ENCODE measurements at places on chromosomes 2 and 18.
A peak's percentile ranks its signal among the peaks of the same experiment; 100 is the strongest.

DNA sequence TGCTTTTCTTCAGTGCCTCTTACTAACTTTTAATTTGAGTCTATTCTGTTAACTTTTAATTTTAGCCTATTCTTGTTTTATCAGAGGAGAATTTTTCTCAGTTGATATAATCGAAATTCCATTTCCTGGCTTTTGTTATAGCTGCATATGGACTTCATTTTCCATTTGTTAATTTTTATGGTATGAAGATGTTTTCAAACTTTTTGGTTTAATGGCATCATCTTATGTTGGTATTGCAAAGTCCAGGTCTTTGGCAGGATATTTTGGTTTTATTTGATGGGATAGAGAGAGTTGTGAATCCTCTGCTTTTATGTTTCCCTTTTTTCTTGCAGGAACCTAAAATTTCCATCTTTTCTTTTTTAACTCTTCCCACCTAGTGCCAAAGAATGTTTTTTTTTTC lies 70.9 kb upstream of the RAPGEF4 start:
- H3K4me1 ChIP-seq, result peaks cover 28% of the 10 kb centered on the region
- no peaks in the 10 kb centered on the region for H3K27me3 ChIP-seq
- H3K27ac ChIP-seq, result peak overlapping the region; percentile 2
- no peak overlapping the region for H3K4me3 ChIP-seq

DNA sequence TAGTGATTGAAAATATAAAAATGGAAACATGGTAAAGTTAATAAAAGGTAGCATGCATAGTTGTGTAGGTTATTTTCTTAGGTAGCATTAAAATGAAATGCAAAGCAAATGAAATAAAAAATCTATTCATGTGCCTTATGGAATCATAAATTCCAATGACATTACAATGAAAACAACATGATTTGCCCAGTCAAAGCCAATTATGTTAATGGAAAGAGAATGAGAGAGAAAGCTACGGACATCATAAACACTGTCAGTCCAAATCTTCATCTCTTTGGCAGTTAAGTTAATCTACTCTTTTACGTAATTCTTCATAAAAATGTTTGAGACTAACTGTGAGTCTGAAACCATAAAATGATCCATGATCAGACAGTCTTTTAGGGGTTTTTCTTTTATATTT lies 636.7 kb upstream of the SYT4 start:
- H3K27ac ChIP-seq, result no peak overlapping the region
- H3K27me3 ChIP-seq, result no peaks in the 10 kb centered on the region
- H3K36me3 ChIP-seq, result 0 out of 2 replicates have a peak, but pooled peaks cover 6% of the 10 kb centered on the region
- H3K4me3 ChIP-seq, result no peak overlapping the region

DNA sequence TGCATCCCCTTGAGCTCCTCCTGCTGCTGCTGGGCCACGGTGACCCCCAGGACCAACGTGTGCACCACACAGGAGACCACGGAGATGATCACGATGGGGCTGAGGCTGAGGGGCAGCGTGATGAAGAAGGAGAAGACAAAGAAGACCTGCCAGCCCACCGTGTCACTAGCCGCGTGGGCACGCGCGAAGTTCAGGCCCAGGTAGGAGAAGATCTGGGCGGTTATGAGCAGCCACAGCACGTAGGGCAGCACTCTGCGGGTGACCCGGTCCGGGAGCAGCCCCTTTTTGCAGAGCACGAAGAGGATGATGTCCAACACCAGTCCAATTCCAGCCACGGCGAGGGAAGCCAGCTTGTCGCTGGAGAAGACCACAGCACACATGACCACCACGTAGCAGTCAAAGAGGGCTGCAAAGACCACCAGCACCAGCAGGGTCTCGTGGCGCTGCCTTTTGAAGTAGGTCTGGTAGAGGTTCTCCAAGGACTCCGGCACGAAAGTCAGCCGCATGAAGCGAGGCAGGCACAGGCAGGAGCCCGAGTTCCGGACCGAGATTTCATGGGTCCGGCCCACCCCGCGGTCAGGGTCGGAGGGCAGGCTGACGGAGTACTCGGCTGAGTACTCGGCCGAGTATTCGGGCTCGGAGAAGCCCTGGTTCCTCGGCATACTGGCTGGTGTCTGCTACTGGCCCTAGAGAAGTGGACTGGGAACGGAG lies 1.6 kb downstream of the ADCY3 start:
- H3K4me1 ChIP-seq, result peaks cover 42% of the 10 kb centered on the region
- peaks cover 6% of the 10 kb centered on the region for H3K36me3 ChIP-seq
- no peak for DNase-seq
- peak overlapping the region; percentile 94 for H3K4me3 ChIP-seq

GRCh38 chr2:29014331-29014730 lies 33.2 kb downstream of the TOGARAM2 start:
- H3K36me3 ChIP-seq, result no peaks in the 10 kb centered on the region
- H3K27me3 ChIP-seq, result peaks cover 29% of the 10 kb centered on the region
- H3K4me1 ChIP-seq, result peaks cover 27% of the 10 kb centered on the region
- no peak overlapping the region for H3K4me3 ChIP-seq
- H3K27ac ChIP-seq, result no peak overlapping the region

GRCh38 chr18:57469884-57470283 lies 34.7 kb downstream of the ONECUT2 start:
- no peaks in the 10 kb centered on the region for H3K36me3 ChIP-seq
- H3K27ac ChIP-seq, result no peak overlapping the region
- H3K4me3 ChIP-seq, result no peak overlapping the region
- H3K4me1 ChIP-seq, result no peaks in the 10 kb centered on the region
- no peak for DNase-seq

GRCh38 chr18:76914314-76914713 lies 92.0 kb downstream of the ZNF236 start:
- H3K4me1 ChIP-seq, result no peaks in the 10 kb centered on the region
- H3K36me3 ChIP-seq, result peaks cover 7% of the 10 kb centered on the region
- DNase-seq, result no peak
- H3K27ac ChIP-seq, result no peak overlapping the region

GRCh38 chr18:59547581-59548182 lies 149.5 kb downstream of the CCBE1 start:
- DNase-seq, result peak; percentile 90
- peak overlapping the region; percentile 74 for H3K4me3 ChIP-seq
- peak overlapping the region; percentile 74 for H3K27ac ChIP-seq
- H3K36me3 ChIP-seq, result peaks cover 5% of the 10 kb centered on the region
- H3K27me3 ChIP-seq, result no peaks in the 10 kb centered on the region

- DNase-seq, result no peak
- peaks cover 12% of the 10 kb centered on the region for H3K27me3 ChIP-seq
- no peak overlapping the region for H3K4me3 ChIP-seq
- no peaks in the 10 kb centered on the region for H3K36me3 ChIP-seq
Measured at GRCh38 chr18:10670856-10671255, 145.0 kb downstream of the NAPG start.

- no peak overlapping the region for H3K4me3 ChIP-seq
- DNase-seq, result no peak
- peaks cover 4% of the 10 kb centered on the region for H3K36me3 ChIP-seq
- no peaks in the 10 kb centered on the region for H3K27me3 ChIP-seq
Measured at GRCh38 chr2:98518101-98518500, 73.4 kb downstream of the INPP4A start.

- H3K36me3 ChIP-seq, result no peaks in the 10 kb centered on the region
- H3K4me3 ChIP-seq, result no peak overlapping the region
- no peak overlapping the region for H3K27ac ChIP-seq
- H3K27me3 ChIP-seq, result no peaks in the 10 kb centered on the region
- peaks cover 33% of the 10 kb centered on the region for H3K4me1 ChIP-seq
Measured at GRCh38 chr2:74079522-74080341, 68.0 kb downstream of the BOLA3 start.

DNA sequence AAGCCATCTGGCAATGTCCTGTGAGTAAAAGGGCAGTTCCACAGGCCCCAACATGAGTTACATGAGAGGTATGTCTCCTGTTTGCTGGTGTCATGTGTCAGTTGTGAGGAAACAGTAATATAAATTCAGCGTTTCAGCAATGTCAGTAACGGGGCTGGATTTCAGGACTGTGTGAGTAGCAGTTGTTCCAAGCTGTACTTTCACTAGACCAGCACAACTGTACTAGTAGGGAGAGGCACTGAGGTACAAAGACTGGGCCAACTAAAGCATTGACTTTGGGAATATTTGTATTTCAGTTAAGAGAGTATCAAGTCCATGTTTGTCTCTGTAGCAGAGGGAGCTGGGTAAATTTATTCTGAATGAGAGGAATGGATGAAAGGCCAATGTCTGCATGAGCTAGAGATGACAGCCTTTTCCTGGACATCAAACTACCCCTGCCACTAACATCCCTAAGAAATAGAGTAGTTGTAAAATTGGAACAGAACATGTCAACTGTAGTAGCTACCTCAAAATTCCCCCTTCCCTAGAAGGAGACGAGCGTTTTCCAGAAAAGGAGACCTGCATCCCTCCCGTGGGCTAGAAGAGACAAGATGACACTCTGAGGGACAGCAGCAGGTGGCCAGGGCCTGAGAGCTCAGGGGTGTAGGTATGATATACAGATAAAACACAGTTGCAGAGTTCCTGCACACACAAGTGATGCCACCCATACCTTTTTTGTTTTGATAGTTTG lies 24.4 kb downstream of the EIF4E2 start:
- no peaks in the 10 kb centered on the region for H3K27me3 ChIP-seq
- H3K36me3 ChIP-seq, result peaks cover 15% of the 10 kb centered on the region
- H3K4me1 ChIP-seq, result peaks cover 36% of the 10 kb centered on the region
- H3K27ac ChIP-seq, result peak overlapping the region; percentile 64
- no peak overlapping the region for H3K4me3 ChIP-seq
- peak; percentile 54 for DNase-seq

GRCh38 chr2:231161877-231162329 lies 36.5 kb upstream of the ARMC9 start:
- no peaks in the 10 kb centered on the region for H3K27me3 ChIP-seq
- H3K27ac ChIP-seq, result peak overlapping the region; percentile 95
- peaks cover 40% of the 10 kb centered on the region for H3K36me3 ChIP-seq

GRCh38 chr2:70977605-70978205 lies 725 bp upstream of the ANKRD53 start:
- peak overlapping the region; percentile 98 for H3K27ac ChIP-seq
- H3K4me1 ChIP-seq, result peaks cover 22% of the 10 kb centered on the region
- no peaks in the 10 kb centered on the region for H3K36me3 ChIP-seq
- H3K27me3 ChIP-seq, result peaks cover 6% of the 10 kb centered on the region

DNA sequence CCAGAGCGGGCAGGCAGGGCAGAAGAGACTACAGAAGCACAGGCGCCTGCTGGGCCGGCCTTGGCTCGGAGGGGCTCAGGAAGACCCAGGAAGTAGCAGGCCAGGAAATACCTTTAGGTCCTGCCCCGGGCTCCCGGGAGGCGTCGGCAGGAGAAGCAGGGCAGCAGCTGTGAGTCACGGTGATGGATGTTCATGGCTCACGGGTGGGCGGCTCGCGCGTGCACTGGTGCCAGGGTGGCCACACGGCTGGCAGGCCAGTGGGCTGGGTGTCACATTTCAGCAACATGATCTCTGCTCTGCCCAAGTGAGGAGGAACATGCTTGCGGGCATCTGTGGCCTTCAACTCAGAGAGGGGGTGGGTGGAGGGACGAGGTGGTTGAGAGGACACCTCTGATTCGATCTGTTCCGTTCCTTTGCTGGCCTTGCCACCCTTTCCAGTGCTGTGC lies 139.3 kb downstream of the KLHL29 start:
- H3K27me3 ChIP-seq, result no peaks in the 10 kb centered on the region
- H3K36me3 ChIP-seq, result no peaks in the 10 kb centered on the region
- H3K4me3 ChIP-seq, result peak overlapping the region; percentile 54
- DNase-seq, result peak; percentile 39

DNA sequence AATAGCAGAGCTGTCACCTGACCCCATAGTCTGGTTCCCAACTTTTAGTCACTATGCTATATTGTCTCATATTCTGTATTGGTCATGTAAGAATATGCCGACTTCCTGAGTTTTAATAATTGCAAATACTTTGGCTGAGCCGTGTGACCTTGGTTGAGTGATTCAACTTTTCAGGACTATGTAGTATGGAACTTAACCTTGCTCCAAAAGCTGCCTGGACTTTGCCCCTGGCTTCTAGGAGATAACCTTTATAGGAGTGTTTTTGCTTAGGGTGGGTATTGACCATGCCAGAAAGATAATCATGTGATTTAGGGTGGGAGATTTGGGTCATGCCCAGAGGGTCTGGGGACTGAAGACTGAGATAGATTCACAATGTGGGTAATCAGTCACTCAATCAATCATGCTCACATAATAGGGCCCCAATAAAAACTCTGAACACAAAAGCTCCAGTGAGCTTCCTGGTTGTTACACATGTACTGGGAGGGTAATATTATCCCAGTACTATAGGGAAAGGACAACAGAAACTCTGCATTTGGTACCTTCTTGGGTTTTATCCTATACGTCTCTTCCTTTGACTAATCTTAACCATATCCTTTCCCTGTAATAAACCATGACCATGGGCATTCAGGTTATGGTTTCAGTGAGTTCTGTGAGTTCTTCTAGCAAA lies 235.6 kb downstream of the RNF152 start:
- H3K4me1 ChIP-seq, result no peaks in the 10 kb centered on the region
- no peak overlapping the region for H3K27ac ChIP-seq
- DNase-seq, result no peak

DNA sequence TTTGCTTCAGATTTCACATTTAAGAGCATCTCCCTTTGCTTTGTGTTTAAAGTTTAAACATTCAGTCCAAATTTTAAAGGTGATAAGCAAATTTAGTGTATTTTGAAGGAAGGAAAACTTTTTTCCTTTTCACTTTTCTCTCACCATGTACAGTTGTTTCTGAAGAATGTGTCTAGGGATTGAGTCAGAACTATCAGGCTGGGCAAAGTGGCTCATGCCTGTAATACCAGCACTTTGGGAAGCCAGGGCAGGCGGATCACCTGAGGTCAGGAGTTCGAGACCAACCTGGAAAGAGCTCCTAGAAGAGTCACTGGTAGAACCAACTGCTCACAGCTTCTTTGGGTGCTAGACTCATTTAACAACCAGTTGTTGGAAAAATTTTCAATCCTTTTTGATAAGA lies 327.0 kb upstream of the THUMPD2 start:
- H3K27me3 ChIP-seq, result no peaks in the 10 kb centered on the region
- peak overlapping the region; percentile 92 for H3K27ac ChIP-seq
- peaks cover 39% of the 10 kb centered on the region for H3K36me3 ChIP-seq
- H3K4me1 ChIP-seq, result peaks cover 73% of the 10 kb centered on the region

GRCh38 chr2:9102861-9103662 lies 99.6 kb upstream of the MBOAT2 start:
- no peaks in the 10 kb centered on the region for H3K27me3 ChIP-seq
- no peak for DNase-seq
- peaks cover 24% of the 10 kb centered on the region for H3K4me1 ChIP-seq
- no peak overlapping the region for H3K4me3 ChIP-seq

DNA sequence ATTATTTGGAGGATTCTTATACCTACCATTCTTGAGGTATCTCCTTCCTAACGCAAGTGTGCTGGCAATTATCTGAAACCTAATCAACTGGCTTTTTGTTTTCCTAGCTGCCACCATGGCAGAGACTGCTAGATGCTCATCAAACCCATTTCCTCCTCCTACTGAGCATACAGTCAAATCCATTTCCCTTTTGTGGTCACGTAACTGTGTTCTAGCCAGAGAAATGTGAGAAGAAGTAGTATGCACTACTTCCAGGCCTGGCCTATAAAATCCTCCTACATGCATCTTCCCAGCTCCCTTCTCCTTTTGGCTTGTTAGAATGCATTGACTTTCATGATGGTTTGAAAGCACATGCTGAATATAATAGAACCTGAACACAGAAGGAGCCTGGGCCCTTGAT lies 494.1 kb upstream of the MEIS1 start:
- no peaks in the 10 kb centered on the region for H3K4me1 ChIP-seq
- H3K36me3 ChIP-seq, result no peaks in the 10 kb centered on the region
- H3K4me3 ChIP-seq, result no peak overlapping the region
- no peak overlapping the region for H3K27ac ChIP-seq
- H3K27me3 ChIP-seq, result no peaks in the 10 kb centered on the region
- DNase-seq, result no peak

- peak; percentile 62 for DNase-seq
- H3K27me3 ChIP-seq, result no peaks in the 10 kb centered on the region
- H3K27ac ChIP-seq, result peak overlapping the region; percentile 92
- peak overlapping the region; percentile 91 for H3K4me3 ChIP-seq
Measured at GRCh38 chr2:176637486-176638166, 368.4 kb downstream of the MTX2 start.

- H3K4me1 ChIP-seq, result peaks cover 24% of the 10 kb centered on the region
- H3K27ac ChIP-seq, result no peak overlapping the region
- H3K36me3 ChIP-seq, result peaks cover 11% of the 10 kb centered on the region
Measured at GRCh38 chr2:175166216-175166824, 1.7 kb downstream of the ATF2 start.
